Esophagus squamous epithelium (tissue), 5 donors: ENCODE measurements at places on chromosomes 4 and X. TPM values are rescaled to one million over a fixed set of nuclear protein-coding genes. Genes with fewer than 3 reads are reported as not detected.

DNA sequence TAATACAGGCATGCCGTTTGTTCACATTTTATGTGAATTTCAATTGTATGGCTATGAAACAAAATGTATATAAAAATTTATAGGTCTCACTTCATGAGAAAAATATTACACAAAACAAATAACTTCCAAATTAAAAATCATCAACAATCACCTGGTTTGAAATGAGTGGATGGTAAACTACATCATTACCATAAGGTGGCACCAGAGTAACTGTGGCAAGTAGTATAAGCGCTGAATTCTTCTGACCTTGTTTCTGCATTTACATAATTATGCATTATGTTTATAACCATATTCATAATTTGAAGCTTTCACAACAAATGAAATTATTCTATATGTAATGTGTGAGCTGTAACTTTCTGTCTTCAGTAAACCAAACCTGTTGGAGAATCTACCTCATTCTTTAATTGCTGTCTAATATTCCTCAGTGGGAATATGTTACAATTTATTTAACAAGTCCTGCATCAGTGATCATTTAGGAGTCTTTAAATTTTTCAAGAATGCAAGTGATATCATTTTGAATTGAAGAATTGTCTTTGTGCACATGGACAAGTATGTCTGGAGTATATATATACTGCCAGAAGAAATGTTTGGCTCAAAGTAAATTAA is 55.2 kb downstream of the MMRN1 start:
- no peak for DNase-seq

GRCh38 chr4:24174602-24175001 is 284.8 kb upstream of the PPARGC1A start:
- DNase-seq: no peak

GRCh38 chrX:101550751-101551379 is 518 bp downstream of the ARMCX1 start:
- no peak for DNase-seq

GRCh38 chr4:82786828-82787227 is 11.8 kb downstream of the SCD5 start:
- no peak for DNase-seq

DNA sequence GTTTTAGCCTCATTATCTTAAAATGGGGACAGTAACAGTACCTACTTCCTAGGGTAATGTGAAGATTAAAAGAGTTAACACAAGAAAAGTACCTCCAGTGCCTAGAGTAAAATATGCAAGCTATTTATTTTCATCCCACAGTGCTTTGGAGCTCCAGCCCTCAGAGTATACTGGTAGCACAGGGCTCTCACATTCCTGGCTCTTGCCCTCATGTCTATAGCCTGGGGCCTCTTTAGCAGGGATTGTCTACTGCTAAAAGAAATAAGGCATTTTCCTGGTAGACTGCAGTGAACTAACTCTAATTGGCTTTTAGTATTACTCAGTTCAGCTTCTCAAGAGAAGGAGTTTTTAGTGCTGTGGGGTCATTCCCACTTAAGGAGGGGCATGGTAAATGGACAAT is 60.8 kb downstream of the RRAGB start:
- no peak for DNase-seq

DNA sequence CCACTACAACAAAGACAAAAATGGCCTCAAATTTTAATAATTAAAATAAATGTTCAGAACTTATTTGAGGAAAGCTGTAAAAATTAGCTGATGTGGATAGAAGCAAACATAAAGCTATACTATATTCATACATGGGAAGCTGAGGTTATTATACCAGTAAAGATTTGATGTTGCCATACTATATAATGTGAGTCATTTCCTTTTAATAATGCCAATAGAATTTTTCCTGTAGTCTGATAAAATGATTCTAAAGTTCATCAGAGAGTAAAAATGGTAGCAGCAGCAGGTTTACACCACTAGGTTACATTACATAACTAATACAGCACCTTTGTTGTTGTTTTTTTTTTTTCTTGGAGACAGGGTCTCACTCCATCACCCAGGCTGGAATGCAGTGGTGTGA is 45.5 kb upstream of the CYP2U1 start:
- no peak for DNase-seq

GRCh38 chrX:45850775-45851433 is 650.2 kb upstream of the DIPK2B start:
- DNase-seq: no peak

DNA sequence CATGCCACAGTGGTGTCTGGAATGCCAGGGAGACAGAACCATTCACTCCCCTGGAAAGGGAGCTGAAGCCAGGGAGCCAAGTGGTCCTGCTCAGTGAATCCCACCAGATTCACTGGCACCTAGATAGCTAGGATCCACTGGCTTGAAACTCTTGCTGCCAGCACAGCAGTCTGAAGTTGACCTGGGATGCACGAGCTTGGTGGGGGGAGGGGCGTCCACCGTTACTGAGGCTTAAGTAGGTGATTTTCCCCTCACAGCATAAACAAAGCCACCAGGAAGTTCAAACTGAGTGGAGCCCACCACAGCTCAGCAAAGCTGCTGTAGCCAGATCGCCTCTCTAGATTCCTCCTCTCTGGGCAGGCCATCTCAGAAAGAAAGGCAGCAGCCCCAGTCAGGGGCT is 413.3 kb downstream of the PRDM5 start:
- no peak for DNase-seq

DNA sequence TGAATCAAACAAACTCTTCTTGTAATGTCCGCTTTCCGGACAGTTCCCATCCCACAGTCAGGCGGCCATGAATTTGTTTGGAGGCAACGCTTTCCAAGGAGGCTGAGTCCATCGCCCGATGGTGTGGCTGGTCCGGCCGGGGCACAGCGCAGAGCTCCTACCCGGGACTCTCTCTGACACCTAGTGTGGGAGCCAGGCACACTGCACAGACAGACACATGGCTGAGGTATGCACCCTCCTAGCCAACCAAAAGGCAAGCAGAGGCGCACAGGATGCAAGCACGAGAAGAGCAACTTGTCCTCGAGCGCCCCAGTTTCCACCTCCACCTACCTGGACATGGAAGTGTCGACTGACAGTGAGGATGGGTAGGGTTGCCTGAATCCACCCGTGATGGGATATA is 87.5 kb downstream of the LEF1 start:
- DNase-seq: no peak

- DNase-seq: no peak
Measured at GRCh38 chr4:20598626-20599025, 101.6 kb upstream of the PACRGL start.

GRCh38 chrX:13498238-13498637 is 71.2 kb upstream of the EGFL6 start:
- no peak for DNase-seq

DNA sequence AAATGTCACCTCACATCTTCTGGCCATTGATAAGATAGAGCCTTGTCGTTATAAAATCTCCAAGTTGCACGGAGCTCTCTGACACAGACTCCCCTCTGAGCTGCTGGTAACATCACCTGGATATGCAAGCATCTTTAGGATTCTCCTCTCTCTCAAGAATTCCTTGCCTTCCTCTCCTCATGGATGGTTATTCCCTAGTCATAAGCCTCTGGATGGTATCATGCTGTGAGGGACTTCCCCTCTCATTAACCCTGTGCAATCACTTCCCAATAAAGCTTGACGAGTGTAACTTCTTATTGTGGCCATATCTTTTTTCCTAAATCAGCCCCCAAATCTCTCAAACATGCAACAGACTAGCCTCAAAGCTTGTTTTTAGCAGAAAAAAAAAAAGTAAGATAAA is 1057.0 kb upstream of the SLIT2 start:
- DNase-seq: no peak

- no peak for DNase-seq
Measured at GRCh38 chrX:11954176-11954575, 184.1 kb upstream of the FRMPD4 start.

GRCh38 chr4:67934628-67935027 is 28.7 kb downstream of the TMPRSS11A start:
- DNase-seq: no peak

DNA sequence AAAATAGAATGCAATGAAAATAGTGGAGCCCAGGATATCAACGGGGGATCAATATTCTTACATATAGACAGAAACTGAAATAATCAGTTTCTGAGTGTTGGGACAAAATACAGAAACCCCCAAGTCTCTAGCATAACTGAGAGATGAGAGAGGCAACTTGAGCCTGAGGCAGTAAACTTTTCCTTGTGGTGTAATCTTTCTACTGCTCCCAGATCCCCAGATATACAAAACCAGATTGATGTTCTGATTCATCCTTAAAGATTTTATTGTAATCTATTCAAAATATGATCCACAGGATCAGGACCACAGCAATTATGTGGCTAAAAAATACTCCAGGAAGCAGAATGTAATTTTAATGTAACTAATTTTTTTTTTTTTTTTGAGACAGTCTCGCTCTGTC is 2282.6 kb downstream of the ARAP2 start:
- DNase-seq: no peak

DNA sequence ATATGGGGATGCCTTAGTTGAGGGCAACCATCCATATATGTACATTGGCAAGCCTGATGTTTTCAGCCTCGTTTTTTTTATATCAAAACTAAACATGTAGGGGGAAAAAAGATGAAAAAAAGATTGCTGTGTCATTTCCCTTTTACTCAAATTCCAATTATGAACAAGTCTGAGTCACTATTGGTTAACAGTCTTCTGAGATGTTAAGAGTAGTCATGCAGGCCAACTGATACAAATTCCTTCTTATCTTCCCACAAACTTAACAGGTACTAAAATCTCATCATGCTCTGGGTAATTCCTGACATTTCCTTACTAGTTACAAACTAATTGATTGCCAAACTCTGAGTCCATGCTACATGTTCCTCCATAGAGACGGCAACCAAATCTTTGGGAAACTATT is 222.1 kb downstream of the FRMPD4 start:
- no peak for DNase-seq

- no peak for DNase-seq
Measured at GRCh38 chr4:61192392-61192791, 7.7 kb upstream of the ADGRL3 start.

GRCh38 chrX:15856636-15857035 is 2.0 kb upstream of the AP1S2 start:
- DNase-seq: no peak

GRCh38 chr4:7397206-7398103 is 37.3 kb downstream of the PSAPL1 start:
- no peak for DNase-seq

DNA sequence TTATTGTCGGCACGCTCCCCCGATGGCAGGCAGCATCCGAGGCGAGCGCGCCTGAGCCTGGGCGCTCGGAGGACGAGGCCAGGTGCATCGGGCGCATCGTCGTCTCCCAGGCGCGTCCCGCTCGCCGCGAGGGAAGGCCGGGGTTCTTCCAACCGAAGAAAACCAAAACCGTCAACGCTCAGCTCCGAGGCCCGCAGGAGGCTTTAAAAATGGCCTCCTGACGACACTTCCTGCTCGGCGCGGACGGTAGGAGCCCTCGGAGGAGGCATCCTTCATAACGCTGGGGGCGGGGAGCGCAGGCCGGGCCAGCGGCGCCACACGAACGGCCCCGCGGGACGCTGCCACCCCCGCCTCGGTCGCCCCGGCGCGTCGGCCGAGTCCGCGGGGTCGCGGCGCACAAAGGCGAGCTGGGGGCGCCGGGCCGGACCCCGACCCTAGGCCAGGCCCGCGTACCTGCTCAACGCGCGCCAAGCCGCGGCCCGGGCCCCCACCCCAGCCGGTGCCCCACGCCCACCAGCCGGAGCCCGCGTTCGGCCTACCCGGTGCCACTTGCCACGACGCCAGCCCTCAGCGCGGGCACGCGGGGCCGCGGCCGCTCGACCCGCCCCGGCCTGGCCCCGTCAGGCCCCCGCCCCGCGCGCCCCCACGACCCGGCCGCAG is 501 bp downstream of the ZNF518B start:
- no peak for DNase-seq

Gene ERAS
- total RNA-seq: not detected

Gene HMX1
- 0.19 TPM for total RNA-seq

Gene KIF4A
- 11.0 TPM for total RNA-seq

Gene KIAA1210
- not detected for total RNA-seq

Gene SRPX
- total RNA-seq: 88.1 TPM

Gene MGARP
- not detected for total RNA-seq

Gene MAGEA2
- not detected for total RNA-seq

Gene H2BW2
- not detected for total RNA-seq

Gene CD99L2
- 3.8 TPM for total RNA-seq

Gene CXCR3
- not detected for total RNA-seq
